ENCODE measurements at places on chromosomes 4 and X.

DNA sequence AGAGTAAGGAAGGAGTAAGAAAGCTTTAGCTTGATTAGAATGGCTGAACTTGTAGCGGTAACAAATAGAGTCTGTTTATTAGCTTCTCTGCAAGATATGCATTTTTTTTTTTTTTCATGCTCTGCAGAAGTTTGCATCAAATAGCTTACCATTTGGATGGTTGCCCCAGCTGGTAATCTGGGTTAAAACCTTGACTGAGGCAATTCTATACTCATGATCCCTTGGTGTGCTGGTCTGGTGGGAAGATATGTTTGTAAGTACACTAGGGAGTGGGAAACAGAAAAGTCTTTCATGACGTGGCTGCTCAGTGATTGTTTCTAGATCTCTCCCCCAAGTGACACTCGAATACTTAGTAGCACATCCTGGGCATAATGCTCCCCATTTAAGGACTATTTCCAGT is 32.1 kb downstream of the SEPTIN11 start:
- no peak for DNase-seq

DNA sequence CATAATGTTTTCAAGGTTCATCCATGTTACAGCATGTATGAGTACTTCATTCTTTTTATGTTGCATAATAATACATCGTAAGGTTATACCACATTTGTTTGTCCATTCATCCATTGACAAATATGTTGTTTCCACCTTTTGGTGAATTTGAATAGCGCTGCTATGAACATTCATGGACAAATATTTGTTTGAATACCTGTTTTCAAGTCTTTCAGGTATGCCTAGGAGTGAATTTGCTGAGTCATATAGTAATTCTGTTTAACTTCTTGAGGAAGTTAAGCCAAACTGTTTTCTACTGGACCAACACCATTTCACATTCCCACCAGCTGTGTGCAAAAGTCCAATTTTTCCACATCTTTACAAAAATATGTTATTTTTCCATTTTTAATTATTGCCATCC is 31.5 kb downstream of the IRS4 start:
- no peak for DNase-seq

GRCh38 chr4:135553213-135553612 is 1351.6 kb upstream of the PABPC4L start:
- DNase-seq, result no peak

DNA sequence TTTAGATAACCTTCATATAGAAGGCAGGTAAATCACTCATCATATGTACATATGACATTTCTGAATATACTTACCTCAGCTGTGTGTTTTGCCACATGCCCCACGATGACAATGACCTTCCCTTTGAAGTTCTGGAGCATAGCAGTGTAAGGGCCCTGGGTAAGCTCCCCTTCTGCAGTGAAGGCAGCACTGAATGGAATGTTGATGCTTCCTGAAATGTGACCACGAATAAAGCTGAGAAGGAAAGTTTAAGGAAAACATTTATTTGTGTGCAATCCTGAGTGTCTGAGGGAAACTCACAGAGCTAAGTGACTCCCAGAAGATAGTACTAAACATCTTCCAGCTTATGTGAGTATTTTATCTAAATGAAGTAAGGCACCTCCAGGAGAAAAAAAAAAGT is 200.1 kb downstream of the NPNT start:
- no peak for DNase-seq

GRCh38 chrX:109842611-109843010 is 109.6 kb upstream of the ACSL4 start:
- no peak for DNase-seq

- no peak for DNase-seq
Measured at GRCh38 chrX:154121961-154122360, 22.1 kb upstream of the OPN1LW start.

DNA sequence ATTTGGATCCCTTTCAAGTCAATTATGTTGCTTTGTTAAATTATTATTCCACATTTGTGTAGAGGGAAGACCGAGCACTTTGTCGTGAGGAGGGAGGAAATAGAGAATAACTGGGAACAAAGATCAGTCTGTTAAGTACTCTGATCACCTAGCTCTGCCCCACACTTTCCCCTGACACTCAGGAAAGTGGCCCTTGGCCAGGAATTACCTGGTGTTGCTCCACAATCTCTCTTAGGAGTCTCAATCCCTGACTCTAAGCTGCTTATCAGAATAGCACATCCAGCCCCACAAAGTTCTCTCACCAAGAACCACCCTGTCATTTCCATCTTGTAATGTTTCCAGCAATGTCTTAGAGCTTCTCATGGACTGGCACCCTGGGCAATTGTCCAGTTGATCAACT is 83.8 kb upstream of the BMPR1B start:
- no peak for DNase-seq

GRCh38 chr4:33200377-33200776 is 2480.2 kb downstream of the PCDH7 start:
- no peak for DNase-seq

- DNase-seq, result no peak
Measured at GRCh38 chr4:8547912-8548730, 32.1 kb upstream of the GPR78 start.

- DNase-seq, result no peak
Measured at GRCh38 chr4:1799387-1800375, 6.6 kb downstream of the FGFR3 start.

GRCh38 chrX:139739138-139739537 is 31.2 kb upstream of the MCF2 start:
- no peak for DNase-seq

GRCh38 chrX:155065035-155065734 is 5.8 kb downstream of the CMC4 start:
- no peak for DNase-seq

DNA sequence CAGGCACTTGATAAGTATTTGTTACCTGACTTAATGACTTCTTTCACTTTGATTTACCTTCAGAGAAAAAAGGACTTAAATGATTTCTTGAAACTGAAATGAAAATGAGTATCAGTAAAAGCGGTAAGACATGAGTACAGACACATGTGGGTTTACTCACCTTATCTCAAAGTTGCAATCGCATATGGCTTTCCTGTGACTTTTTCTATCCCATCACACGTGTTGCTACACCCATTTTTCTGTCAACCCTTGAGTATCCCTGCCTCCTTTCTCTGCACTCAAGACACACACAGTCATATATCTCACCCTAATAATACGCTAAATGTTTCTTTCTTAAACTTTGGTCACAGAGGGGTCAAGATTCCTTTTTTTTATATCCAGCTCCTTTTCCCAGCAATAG is 11.0 kb upstream of the ARHGEF38 start:
- no peak for DNase-seq

DNA sequence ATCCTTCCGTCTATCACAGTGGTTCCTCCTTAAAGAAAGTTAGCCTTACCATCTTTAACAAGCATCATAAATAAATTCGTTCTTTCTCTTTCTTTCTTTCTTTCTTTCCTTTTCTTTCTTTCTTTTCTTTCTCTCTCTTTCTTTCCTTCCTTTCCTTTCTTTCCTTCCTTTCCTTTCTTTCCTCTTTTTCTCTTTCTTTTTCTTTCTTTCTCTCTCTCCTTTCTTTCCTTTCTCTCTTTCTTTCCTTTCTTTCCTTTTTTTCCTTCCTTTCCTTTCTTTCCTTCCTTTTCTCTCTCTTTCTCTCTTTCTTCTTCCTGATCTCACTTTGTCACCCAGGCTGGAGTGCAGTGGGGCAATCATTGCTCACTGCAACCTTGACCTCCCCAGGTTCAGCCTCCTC is 60.4 kb downstream of the ENPP6 start:
- DNase-seq, result no peak

GRCh38 chrX:19629541-19629940 is 114.2 kb upstream of the MAP3K15 start:
- no peak for DNase-seq

GRCh38 chrX:112968351-112969133 is 127.9 kb upstream of the AMOT start:
- DNase-seq, result no peak

- DNase-seq, result no peak
Measured at GRCh38 chr4:124279741-124280140, 432.8 kb downstream of the ANKRD50 start.

GRCh38 chr4:156779774-156780173 is 191.8 kb downstream of the PDGFC start:
- no peak for DNase-seq

DNA sequence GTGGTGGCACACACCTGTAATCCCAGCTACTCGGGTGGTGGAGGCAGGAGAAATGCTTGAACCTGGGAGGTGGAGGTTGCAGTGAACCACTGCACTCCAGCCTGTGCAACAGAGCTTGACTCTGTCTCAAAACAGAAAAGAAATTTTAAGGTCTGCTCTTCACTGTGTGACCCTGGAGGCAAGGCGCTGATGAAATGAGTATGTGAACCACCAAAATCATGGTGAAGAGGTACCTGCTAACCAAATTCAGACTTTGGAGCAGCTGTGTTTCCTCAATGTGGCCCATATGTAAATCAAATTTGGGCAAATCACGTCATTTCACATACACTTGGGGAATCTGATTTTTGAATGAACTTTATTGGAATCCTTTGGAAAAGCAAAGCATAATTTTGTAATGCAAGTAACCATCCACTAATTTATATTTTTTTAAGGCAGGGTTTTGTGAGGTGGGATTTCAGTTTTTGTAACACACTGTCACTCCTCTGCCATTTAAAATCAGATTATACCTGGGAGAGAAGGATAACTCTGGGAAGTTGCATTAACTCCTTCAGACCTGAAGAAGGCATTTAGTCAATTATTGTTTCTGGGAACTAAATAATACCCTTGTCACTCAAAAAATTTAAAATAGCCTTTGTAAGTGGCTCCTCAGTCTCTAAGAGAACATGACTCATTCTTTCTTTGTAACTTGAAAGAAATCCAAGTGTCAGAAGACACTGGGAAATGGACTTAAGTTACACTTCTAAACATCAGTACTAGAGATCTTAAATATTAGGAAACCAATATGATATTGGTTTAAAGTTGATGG is 24.0 kb downstream of the DOCK11 start:
- peak; percentile 25 for DNase-seq

DNA sequence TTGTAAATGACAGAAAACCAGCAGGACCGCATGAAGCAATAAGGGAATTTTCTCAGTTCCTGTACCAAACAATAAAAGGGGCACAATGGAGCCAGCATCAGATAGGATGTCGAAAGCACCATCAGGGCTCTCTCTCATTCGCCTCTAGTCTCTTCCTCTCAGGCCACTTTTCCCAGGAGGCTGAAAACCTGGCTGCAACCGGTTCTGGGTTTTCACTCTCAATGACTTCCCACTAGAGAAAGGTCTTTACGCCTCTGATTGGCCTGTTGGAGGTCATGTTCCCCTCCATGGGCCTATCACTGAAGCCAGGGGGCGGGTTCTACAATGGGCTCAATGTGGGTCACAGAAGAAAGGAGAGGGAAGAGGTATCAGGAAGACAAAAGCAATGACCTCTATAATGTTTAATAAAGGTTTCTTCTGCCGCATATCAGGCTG is 29.3 kb downstream of the ZNF827 start:
- DNase-seq, result peak; percentile 71

DNA sequence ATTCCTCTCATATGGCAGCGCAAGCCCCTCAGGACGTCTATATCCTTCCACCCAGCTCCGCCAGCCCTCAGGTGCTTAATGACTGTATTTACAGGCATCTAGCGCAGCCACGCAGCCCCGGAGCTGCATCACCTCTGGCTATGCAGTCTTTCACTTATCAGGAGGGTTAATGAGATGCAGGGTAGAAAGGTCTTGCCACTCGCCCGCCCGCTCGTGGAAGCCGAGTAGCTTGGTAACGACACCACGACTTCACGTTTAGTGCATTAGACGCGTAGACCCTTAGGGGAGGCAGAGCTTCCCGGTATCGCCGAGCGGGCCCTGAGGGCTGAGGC is 1.5 kb upstream of the SLC16A2 start:
- DNase-seq, result no peak

DNA sequence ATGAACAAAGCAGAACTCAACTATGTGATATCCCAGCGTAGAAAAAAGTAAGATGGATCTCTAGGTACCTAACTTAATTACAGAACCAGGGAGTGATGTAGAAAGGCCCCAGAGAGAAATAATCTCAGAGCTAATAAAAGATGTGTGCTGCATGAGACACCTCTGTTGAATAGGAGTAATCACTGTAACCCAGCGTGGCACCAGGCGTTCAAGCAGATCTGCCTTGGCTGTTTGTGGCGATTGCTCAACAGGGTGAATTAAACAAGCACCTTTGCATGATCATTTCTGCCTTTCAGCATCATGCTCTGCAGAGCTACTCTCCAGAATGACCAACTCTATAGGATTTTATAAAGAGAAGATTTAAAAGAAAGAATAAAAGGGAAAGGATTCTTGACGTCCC is 81.7 kb upstream of the KCNIP4 start:
- DNase-seq, result no peak

DNA sequence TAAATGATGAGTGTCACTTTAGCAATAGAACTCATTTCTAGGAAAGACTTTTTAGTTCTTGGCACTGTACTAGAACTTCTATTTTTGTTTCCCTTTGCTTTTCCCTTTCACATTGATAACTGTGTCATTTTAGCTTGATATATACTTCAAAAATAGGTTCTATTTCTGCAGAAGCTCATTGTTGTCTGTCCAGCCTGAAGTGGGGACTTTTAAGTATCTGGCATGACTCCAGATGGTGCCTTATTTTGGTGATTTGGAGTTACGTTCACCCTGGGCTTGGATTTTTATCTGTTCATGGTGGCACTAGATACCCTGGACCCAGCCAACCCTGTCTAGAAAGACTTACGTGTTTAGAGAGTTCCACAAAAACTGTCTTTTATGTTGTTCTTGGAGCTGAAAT is 3.4 kb downstream of the ABHD18 start:
- no peak for DNase-seq

Measured in HAP-1 (cell line).